ENCODE measurements at places on chromosomes 2 and 18.

DNA sequence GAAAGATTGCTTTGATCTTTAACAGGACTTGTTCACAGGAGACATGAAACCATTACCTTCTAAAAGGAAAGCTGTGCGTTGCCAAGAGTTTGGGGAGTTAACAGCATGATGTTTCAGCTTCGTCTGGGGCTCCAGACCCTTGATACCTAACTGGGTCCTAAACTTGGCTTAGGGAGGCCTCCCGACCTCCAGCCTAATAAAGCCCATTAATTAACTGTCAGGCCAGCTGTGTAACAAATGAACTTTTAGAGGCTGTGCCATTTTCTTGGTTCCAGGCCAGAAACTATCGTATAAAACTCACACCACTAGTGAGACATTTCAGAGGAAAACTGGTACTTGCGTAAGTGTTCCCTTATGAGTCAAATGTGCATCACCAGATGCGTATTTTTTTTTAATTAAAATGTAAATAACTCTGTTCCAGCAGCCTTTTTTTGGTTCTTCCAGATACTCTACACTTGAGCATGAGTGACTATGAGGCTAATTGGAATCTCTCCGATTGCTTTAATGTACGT lies 236.5 kb downstream of the BCL2 start:
- DNase-seq = no peak
- no peaks in the 10 kb centered on the region for H3K4me1 ChIP-seq
- no peak overlapping the region for H3K27ac ChIP-seq
- H3K36me3 ChIP-seq = no peaks in the 10 kb centered on the region
- no peaks in the 10 kb centered on the region for H3K27me3 ChIP-seq
- H3K4me3 ChIP-seq = no peak overlapping the region

DNA sequence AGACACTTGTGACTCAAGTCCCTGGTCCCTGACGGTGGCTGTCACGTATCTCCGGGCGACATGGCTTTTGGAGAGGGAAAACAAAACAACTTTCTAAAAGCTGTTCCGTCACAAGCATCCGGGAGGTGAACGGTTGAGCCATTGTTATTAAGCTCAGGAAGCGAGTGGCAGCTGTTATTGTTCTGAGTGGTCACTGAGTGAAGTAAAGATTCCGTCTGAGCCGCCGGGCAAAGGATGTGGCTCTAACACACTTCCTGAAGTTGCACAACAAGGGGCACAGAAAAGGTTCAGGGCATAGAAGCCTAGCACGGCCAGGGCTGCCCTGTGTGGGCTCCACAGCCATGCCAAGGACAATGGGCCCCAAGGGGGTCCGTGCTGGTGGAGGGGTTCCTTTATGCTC lies 24.3 kb downstream of the INPP5D start:
- no peaks in the 10 kb centered on the region for H3K36me3 ChIP-seq
- H3K27me3 ChIP-seq = no peaks in the 10 kb centered on the region
- no peak overlapping the region for H3K27ac ChIP-seq
- DNase-seq = peak; percentile 23
- H3K4me3 ChIP-seq = no peak overlapping the region
- peaks cover 5% of the 10 kb centered on the region for H3K4me1 ChIP-seq

DNA sequence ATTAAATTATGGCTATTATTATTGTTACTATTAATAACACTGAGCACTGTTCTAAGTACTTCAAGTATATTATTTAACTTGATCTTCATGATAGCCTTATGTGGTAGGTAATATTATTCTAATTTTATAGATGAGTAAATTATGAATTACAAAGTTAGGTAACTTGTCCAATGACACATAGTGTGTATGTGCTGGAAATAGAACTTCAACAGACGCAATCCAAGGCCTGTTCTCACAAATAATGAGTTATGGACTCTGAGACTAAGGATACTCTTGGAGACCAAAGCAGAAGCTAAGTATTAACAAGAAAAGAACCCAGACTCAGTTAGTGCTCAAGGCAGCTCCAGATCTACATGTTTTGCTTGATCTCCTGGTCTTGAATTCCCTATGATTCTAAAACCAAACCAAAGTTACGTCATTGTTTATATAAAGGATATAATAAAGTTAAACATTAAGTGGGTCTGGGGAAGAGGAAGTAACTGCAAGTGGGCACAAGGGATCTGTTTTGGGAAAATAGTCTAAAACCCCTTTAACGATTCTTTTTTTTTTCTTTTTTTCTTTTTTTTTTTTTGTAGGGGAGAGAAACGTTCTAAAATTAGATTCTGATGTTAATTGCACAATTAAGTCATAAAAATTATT lies 211.3 kb downstream of the ERBB4 start:
- H3K4me1 ChIP-seq = peaks cover 4% of the 10 kb centered on the region
- no peaks in the 10 kb centered on the region for H3K27me3 ChIP-seq
- no peak overlapping the region for H3K27ac ChIP-seq

DNA sequence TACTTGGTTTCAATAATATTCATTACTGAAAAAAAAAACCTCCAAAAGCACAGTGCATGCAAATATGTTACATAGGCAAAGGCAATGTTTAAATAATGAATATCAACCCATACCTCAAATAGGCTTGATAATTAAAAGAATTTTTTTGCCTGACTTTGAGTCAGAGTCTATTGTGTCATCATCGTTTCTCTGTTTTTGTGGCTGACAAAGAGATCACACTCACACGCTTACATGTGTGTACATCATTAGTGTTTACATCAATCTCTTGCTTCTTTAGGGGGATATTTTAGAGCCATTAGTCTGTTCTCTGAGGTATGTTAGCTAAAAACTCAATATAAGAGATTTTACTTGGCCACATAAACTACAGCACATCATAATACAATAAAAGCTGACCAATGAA lies 150.3 kb upstream of the MMADHC start:
- no peaks in the 10 kb centered on the region for H3K4me1 ChIP-seq
- H3K27ac ChIP-seq = no peak overlapping the region
- H3K4me3 ChIP-seq = no peak overlapping the region
- DNase-seq = no peak
- no peaks in the 10 kb centered on the region for H3K27me3 ChIP-seq
- H3K36me3 ChIP-seq = no peaks in the 10 kb centered on the region

DNA sequence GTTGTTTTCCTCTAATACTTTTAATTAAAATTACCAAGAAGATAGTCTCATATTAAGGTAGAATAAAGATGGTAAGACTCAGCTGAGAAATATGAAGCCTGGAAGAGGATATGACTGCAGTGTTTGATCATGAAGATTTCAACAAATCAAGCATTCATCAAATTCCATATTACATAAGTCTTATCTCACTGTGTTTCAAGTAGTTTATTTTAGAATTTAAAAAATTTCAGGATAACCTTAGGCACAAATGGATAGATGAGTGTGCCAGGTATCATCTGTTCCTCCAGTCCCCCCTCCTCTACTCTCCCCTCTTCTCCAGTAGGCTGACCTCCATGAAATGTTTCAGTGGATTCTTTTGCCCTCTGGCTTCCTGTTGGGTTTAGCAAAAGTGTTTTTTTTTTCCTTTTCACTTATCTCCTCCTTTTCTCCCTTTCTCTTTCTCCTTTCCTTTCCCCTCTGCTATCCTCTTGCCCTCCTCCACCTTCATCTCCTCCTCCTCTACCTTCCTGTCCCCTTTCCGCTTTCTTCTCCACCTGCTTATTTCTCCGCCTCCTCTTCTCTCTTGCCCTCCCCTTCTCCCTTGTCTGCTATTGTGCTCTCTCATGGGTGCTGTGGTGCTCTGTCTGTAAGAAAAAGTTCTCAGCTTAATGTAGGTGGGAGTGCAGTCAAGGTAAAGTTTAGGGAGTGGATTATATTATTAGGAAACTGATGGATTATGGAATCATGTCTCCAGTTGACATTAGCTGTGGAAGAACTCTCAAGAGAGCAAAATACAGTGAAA lies 72.8 kb downstream of the ABI2 start:
- H3K4me1 ChIP-seq = no peaks in the 10 kb centered on the region
- H3K27me3 ChIP-seq = no peaks in the 10 kb centered on the region
- no peak overlapping the region for H3K27ac ChIP-seq
- no peak overlapping the region for H3K4me3 ChIP-seq
- peaks cover 17% of the 10 kb centered on the region for H3K36me3 ChIP-seq

- H3K36me3 ChIP-seq = no peaks in the 10 kb centered on the region
- H3K27ac ChIP-seq = no peak overlapping the region
- no peak for DNase-seq
- H3K4me3 ChIP-seq = no peak overlapping the region
- H3K4me1 ChIP-seq = no peaks in the 10 kb centered on the region
These were observed 97.1 kb downstream of the ZBTB7C start for GRCh38 chr18:48312066-48312465.

DNA sequence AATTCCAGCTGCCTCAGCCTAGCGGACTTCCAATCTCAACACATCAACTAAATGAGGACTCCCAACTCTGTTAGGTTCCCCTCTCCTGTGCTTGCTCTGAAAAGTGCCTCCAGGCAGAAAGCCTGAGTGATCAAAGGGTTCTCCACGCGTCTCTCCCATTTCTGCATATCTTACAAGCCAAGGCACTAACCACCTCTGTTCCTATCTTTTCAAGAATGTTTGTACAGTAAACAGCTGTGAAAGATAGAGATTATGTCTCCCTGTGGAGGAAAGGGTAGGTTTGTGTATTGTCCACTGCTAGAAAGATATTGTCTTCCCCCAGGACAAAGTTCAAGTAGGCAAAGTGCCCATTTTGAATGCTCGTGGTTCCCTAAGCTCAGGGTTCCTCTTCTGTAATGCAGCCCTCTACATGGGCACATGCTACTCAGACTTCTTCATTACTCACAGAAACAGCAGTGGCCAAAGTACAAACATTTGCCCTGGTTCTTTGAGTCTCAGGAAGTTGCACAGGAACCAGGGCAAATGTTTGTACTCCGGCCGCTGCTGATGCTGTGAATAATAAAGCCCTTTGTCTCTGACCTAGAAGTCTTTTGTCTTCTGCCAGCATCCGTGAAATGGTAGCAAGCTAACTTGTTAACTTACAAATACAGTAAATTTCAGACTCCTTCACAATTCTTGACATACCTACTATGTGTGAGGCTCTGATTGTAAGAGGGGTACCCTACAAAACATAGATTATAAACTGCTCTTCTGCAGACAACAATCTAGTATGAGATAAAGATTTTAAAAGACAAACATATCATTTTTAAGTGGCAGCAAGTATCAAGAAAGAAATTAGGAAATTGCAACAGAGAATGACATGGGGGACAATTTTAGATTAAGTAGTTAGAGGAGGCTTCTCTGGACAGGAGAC lies 44.5 kb downstream of the PKDCC start:
- peaks cover 13% of the 10 kb centered on the region for H3K4me1 ChIP-seq
- peak overlapping the region; percentile 67 for H3K27ac ChIP-seq
- H3K27me3 ChIP-seq = no peaks in the 10 kb centered on the region
- no peaks in the 10 kb centered on the region for H3K36me3 ChIP-seq
- DNase-seq = peak; percentile 80
- no peak overlapping the region for H3K4me3 ChIP-seq

GRCh38 chr2:38652431-38653273 lies 13.3 kb upstream of the GALM start:
- no peak for DNase-seq
- H3K4me1 ChIP-seq = peaks cover 9% of the 10 kb centered on the region
- H3K27ac ChIP-seq = peak overlapping the region; percentile 8

- no peaks in the 10 kb centered on the region for H3K27me3 ChIP-seq
- no peaks in the 10 kb centered on the region for H3K4me1 ChIP-seq
- DNase-seq = no peak
These were observed 80.2 kb upstream of the GPC1 start for GRCh38 chr2:240355001-240355891.

GRCh38 chr18:39661856-39662366 lies 2096.3 kb upstream of the CELF4 start:
- no peaks in the 10 kb centered on the region for H3K27me3 ChIP-seq
- no peak overlapping the region for H3K4me3 ChIP-seq
- no peak for DNase-seq
- no peaks in the 10 kb centered on the region for H3K36me3 ChIP-seq

- no peak for DNase-seq
- no peaks in the 10 kb centered on the region for H3K27me3 ChIP-seq
- H3K4me1 ChIP-seq = peaks cover 5% of the 10 kb centered on the region
- H3K27ac ChIP-seq = peak overlapping the region; percentile 61
- H3K4me3 ChIP-seq = no peak overlapping the region
- peaks cover 51% of the 10 kb centered on the region for H3K36me3 ChIP-seq
These were observed 35.3 kb downstream of the RALB start for GRCh38 chr2:120288016-120288373.

- no peaks in the 10 kb centered on the region for H3K27me3 ChIP-seq
- no peak overlapping the region for H3K4me3 ChIP-seq
- H3K27ac ChIP-seq = peak overlapping the region; percentile 46
- peaks cover 18% of the 10 kb centered on the region for H3K4me1 ChIP-seq
These were observed 29.3 kb downstream of the PIEZO2 start for GRCh38 chr18:11119959-11120587.

Measured in large intestine (tissue), 12 donors.